ENCODE measurements at places on chromosomes 1 and 21.

GRCh38 chr1:227388214-227389168 lies 70.2 kb upstream of the CDC42BPA start:
- H3K36me3 ChIP-seq = no peaks in the 10 kb centered on the region
- H3K4me3 ChIP-seq = no peak overlapping the region
- no peaks in the 10 kb centered on the region for H3K4me1 ChIP-seq
- no peak for DNase-seq
- no peaks in the 10 kb centered on the region for H3K27me3 ChIP-seq

DNA sequence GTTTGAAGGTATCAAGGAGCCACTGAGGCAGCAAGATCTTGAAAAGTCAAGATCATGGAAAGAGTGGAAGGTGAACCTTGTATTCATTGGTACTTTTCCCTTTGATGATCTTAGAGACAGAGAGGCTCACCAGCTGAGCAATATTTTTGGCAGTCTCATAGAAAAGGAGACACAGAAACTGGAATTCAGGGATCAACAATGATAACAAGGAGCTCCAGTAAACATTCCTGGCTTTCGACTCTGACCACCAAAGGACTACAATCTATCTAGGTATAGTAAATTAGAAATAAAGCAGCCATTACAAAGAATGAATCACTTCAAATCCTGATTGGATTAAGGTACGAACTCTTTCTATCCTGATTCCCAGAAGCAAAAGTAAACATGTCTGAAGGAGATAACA lies 615.4 kb downstream of the KIF26B start:
- no peaks in the 10 kb centered on the region for H3K27me3 ChIP-seq
- H3K27ac ChIP-seq = no peak overlapping the region
- H3K4me1 ChIP-seq = no peaks in the 10 kb centered on the region
- H3K4me3 ChIP-seq = no peak overlapping the region
- H3K36me3 ChIP-seq = peaks cover 4% of the 10 kb centered on the region

DNA sequence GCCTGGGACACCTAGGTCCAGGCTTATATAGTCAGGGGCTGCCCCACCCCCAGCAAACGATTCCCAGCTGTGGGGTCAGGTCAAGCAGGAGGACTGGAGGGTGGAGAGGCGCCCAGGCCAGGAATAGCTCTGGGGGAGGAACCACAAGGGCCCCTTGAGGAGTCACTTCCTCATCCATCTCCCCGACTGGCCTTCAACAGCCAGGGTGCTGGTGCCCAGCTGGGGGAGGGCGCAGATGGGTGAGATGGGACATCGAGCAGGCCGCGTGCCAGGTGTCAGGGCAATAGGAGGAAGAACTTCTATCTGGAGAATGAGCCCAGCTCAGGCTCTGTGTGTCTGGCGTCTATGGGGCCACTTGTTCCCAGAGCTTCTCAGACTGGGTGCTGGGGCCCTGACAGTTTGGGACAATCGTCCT lies 208 bp upstream of the MYBPH start:
- peaks cover 18% of the 10 kb centered on the region for H3K4me1 ChIP-seq
- DNase-seq = peak; percentile 59
- no peaks in the 10 kb centered on the region for H3K36me3 ChIP-seq
- H3K27me3 ChIP-seq = no peaks in the 10 kb centered on the region

DNA sequence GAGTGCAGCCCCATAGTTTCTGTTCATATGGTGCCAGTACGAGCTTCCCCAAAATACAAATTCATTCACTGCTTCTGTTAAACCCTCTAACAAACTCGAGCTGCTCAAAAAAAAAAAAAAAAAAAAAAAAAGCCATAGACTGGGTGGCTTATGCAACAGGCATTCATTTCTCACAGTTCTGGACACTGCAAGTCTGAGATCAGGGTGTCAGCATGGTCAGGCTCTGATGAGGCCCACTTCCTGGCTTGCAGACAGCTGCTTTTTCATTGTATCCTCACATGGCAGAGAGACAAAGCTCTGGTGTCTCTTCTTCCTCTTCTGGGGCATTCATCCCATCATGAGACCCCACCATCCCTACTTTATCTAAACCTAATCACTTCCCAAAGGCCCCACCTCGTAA lies 121.6 kb downstream of the PTBP2 start:
- no peak overlapping the region for H3K27ac ChIP-seq
- no peaks in the 10 kb centered on the region for H3K27me3 ChIP-seq
- DNase-seq = no peak
- H3K4me1 ChIP-seq = no peaks in the 10 kb centered on the region

DNA sequence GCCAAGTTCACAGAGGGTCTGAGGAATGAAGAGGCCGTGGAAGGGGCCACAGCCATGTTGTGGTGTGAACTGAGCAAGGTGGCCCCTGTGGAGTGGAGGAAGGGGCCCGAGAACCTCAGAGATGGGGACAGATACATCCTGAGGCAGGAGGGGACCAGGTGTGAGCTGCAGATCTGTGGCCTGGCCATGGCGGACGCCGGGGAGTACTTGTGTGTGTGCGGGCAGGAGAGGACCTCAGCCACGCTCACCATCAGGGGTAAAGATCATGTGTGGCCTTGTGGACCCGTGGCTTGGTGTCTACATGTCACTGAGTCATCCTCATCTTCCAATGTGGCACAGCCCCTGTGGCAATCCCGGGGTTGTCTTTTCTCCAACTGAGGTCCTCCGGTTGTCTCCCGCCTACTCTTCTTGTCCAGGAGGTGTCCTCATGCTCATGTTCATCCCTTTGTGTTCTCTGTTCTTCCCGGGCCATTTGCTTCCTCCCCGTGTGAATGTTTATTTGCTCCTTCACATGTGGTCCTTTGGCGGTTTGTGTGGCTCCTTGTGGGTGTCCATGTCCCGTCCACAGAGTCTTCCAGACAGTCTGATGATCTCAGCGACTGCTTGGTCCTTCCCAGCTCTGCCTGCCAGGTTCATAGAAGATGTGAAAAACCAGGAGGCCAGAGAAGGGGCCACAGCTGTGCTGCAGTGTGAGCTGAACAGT lies 84.2 kb downstream of the OBSCN start:
- H3K27me3 ChIP-seq = no peaks in the 10 kb centered on the region
- no peaks in the 10 kb centered on the region for H3K36me3 ChIP-seq
- peak; percentile 51 for DNase-seq

DNA sequence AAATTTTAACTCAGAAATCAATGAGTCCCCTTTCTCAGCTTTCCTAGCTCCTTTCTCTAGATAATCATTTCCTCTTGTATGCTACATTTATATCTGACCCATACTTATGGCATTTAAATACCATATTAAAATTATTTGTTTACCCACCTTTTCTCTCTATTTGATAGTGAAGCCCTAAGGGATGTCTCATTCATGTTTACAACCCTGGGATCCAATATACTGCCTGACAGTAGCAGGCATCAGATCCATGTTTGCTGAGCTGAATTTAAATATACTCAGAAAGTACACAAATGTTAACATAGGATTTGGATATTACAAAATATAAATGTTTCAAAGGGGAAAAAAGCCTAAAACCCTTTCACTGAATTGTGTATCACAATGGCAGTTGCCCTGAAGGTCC lies 26.5 kb downstream of the SCMH1 start:
- no peak overlapping the region for H3K4me3 ChIP-seq
- no peak overlapping the region for H3K27ac ChIP-seq
- H3K36me3 ChIP-seq = no peaks in the 10 kb centered on the region
- no peaks in the 10 kb centered on the region for H3K27me3 ChIP-seq
- H3K4me1 ChIP-seq = no peaks in the 10 kb centered on the region

DNA sequence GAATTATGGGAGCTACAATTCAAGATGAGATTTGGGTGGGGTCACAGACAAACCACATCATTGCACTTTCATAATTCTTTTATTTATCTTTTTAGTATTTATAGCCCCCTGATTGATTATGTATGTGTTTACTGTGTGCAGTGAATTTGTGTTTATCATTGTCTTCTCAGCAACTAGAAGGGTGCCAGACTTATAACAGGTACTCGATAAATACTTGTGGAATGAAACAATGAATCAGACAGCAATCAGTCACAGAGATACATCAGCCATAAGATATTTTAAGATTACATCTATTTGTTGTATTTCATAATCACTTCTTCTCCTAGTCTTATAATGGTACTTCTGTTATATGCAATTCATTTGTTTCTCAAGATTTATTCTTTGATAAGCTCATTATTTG lies 273.2 kb downstream of the PTPRC start:
- H3K27me3 ChIP-seq = no peaks in the 10 kb centered on the region
- H3K27ac ChIP-seq = no peak overlapping the region
- no peaks in the 10 kb centered on the region for H3K36me3 ChIP-seq
- no peak for DNase-seq
- no peak overlapping the region for H3K4me3 ChIP-seq
- peaks cover 4% of the 10 kb centered on the region for H3K4me1 ChIP-seq

- H3K27ac ChIP-seq = no peak overlapping the region
- peak; percentile 56 for DNase-seq
- no peaks in the 10 kb centered on the region for H3K36me3 ChIP-seq
- H3K4me3 ChIP-seq = no peak overlapping the region
These were observed 15.5 kb upstream of the SLC2A5 start for GRCh38 chr1:9084906-9085305.

GRCh38 chr1:60222360-60223115 lies 149.0 kb upstream of the C1orf87 start:
- no peaks in the 10 kb centered on the region for H3K27me3 ChIP-seq
- H3K27ac ChIP-seq = no peak overlapping the region
- no peak overlapping the region for H3K4me3 ChIP-seq
- no peak for DNase-seq
- H3K36me3 ChIP-seq = no peaks in the 10 kb centered on the region

Data from upper lobe of left lung (tissue), 6 donors.